SJSA1 (cell line): ENCODE measurements at places on chromosomes 6 and 20.

GRCh38 chr6:126628125-126628524 lies 288.2 kb downstream of the CENPW start:
- no peak for DNase-seq

DNA sequence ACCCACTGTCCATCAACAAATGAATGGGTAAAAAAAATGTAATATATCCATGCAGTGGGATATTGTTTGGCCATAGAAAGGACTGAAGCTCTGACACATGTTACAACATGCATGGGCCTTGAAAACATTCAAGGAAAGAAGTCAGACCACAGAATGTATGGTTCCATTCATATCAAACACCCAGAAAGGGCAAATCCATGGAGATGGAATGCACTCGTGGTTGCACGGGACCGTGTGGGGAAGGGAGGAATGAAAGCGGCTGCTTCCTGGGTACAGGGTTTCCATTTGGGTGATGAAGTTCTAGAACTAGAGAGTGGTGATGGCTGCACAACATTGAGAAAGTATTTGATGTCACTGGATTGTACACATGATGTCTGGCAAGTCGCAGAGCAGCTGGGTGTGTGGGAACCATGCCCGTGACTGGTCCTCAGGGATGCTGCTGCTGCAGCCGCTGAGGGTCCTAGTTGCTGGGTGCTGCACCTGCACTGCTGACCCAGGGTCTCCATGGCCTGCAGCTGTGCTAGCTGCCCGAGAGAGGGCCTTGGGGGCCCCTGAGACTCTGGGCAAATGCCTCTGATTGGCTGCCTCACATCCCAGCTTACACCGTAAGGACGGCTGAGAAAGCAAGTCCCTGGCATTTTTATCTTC lies 220.3 kb downstream of the NRN1 start:
- DNase-seq = no peak

DNA sequence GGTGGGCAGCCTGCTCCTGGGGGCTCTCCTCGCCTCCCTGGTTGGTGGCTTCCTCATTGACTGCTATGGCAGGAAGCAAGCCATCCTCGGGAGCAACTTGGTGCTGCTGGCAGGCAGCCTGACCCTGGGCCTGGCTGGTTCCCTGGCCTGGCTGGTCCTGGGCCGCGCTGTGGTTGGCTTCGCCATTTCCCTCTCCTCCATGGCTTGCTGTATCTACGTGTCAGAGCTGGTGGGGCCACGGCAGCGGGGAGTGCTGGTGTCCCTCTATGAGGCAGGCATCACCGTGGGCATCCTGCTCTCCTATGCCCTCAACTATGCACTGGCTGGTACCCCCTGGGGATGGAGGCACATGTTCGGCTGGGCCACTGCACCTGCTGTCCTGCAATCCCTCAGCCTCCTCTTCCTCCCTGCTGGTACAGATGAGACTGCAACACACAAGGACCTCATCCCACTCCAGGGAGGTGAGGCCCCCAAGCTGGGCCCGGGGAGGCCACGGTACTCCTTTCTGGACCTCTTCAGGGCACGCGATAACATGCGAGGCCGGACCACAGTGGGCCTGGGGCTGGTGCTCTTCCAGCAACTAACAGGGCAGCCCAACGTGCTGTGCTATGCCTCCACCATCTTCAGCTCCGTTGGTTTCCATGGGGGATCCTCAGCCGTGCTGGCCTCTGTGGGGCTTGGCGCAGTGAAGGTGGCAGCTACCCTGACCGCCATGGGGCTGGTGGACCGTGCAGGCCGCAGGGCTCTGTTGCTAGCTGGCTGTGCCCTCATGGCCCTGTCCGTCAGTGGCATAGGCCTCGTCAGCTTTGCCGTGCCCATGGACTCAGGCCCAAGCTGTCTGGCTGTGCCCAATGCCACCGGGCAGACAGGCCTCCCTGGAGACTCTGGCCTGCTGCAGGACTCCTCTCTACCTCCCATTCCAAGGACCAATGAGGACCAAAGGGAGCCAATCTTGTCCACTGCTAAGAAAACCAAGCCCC lies 16.0 kb downstream of the SLC2A10 start:
- no peak for DNase-seq

GRCh38 chr6:108702106-108702851 lies 141.6 kb downstream of the FOXO3 start:
- DNase-seq = no peak

GRCh38 chr6:27138406-27138805 lies 109.1 kb upstream of the PRSS16 start:
- no peak for DNase-seq

DNA sequence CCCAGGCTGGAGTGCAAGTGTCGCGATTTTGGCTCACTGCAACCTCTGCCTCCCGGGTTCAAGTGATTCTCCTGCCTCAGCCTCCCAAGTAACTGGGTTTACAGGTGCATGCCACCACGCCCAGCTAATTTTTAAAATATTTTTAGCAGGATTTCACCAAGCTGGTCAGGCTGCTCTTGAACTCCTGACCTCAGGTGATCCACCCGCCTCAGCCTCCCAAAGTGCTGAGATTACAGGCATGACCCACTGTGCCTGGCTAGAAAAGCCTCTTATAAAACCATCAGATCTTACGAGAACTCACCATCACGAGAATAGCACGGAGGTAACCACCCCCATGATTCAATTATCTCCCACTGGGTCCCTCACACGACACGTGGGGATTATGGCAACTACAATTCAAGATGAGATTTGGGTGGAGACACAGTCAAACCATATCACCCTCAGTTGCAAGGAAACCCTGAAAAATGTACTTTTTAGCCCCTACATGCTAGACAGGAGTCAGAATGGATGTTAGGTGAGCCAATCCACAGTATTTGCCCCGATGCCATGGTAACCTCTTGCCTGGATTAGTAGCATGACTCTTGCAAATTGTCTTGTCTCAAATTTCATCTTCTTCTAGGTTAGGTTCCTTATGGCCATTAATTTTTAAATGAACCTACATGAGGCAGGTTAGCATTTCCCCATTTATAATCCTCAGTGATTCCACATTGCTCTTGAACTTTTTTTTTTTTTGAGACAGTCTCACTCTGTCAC lies 17.1 kb upstream of the SASH1 start:
- DNase-seq = no peak

DNA sequence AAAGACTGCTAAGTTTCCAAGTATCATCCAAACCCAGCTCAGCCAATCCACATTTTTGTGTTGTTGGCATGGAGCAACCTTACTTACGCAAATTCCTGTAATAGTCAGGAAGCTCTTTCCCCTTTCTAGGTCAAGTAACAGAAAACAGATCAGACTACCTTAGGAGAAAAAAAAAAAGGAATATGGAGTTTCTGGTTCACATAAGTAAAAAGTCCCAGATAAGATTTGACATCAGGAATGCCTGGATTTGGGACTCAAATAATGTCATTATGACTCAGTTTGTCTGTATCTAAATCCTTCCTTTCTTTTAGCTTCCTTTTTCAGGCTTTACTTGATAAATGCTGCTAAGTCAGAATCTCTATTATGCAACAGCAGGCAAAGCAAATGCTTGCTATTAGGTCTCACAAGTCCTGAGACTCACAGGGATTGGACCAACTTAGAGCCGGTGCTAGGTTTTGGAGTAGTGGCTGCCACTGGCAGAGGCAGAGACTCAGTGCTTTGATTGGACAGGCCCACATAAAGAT lies 44.5 kb downstream of the NCOA7 start:
- DNase-seq = no peak

GRCh38 chr6:148596891-148597455 lies 149.9 kb upstream of the UST start:
- no peak for DNase-seq

DNA sequence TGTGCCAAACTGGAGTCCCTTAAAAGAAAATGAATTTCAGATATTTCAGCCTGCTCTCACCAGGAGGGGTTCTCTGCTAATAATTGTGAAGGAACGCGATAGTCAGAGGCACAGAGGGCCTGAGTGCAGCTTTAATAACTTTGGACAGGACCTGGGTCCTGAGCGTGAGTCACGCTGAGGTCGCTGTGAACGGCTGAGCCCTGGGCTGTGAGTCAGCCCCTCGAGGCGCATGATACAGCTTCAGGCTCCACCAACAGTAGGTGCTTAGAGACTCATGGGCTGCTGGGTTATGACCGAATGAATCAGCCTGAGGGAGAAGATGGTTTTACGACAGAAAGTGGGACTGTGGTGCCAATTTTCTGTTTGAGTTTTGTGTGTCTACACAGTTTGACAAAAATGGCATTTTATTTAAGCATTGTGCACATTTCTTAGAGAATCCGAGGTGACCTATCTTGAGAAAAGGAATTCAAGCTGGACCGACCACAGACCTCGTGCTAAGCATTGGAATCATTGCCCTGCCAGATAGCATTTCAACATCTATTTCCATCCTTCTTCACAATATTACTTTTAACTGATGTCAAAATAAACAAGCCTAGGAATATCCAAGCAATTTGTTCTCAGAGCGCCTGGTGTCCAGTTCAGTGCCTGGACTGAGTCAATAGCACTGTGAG lies 183.0 kb downstream of the THBS2 start:
- peak; percentile 97 for DNase-seq

GRCh38 chr6:7451326-7451725 lies 61.7 kb downstream of the RIOK1 start:
- DNase-seq = no peak
